ENCODE measurements at places on chromosomes 4 and X. TPM values are rescaled to one million over a fixed set of nuclear protein-coding genes. Genes with fewer than 3 reads are reported as not detected.

GRCh38 chr4:185546335-185546734, 11.0 kb upstream of the PDLIM3 start:
- DNase-seq: no peak

- no peak for DNase-seq
These were observed 34.6 kb downstream of the UGT2A3 start for GRCh38 chr4:68917016-68917415.

DNA sequence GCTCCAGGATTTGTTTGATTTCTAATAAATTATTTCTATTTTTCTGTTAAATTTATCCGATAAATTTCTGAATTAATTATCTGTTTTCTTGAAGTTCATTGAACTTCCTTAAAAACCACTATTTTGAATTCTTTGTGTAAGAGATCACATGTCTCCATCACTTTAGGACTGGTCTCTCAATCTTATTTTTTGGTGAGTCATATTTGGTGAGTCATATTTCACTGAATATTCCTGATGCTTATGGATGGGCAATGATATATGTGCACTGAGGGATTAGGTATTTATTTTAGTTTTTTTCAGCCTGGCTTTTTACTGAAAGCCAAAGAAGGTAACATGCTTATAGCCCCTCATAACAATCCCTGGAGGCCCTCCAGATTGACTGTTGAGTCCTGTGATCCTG, 48.5 kb upstream of the IL15 start:
- no peak for DNase-seq

GRCh38 chr4:154307451-154307850, 184.1 kb downstream of the DCHS2 start:
- DNase-seq: no peak

DNA sequence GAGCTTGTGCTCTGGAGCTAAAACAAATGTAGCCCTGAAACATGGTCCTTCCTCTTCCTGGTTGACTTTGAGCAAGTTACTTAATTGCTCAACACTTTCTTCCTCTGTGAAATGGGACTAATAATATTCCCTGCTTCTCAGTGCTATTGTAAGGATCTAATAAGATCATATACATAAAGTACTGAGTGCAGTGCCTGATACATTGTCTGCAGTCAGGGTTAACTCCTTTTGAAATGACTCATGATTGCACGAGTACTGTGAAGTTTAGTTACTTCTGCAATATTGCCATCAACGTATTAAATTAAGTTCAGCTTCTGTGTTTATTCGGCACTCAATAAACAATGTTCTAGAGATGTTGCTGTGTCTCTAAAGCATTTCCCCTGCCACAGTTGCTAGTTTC, 91.8 kb upstream of the HPRT1 start:
- DNase-seq: no peak

- DNase-seq: no peak
These were observed 17.9 kb upstream of the ADRA2C start for GRCh38 chr4:3748136-3748898.

- no peak for DNase-seq
These were observed 71.6 kb upstream of the TET2 start for GRCh38 chr4:105075045-105075444.

- no peak for DNase-seq
These were observed 158.5 kb upstream of the HCCS start for GRCh38 chrX:10952619-10953018.

DNA sequence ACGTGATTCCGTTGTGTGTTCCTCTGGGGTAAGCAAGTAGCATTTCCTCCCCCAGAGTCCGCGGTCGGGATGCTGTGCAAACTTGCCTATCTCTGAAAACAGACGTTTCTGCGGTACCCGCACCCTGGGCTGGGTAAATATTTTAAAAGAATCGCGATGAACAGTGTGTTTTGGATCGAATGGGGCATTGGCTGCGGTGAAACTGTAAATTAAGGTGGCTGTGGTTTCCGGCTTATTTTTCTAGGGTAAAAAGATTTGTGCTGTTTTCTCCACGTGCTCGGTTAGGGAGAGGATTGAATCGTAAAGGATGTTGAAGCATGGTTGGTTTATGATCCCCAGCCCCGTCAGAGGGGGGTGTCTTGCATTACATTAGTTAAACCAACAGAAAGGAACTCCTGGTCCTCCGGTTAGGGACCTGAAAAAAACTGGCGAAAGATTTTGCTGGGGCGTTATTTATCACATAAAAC, 1.2 kb downstream of the HHIP start:
- no peak for DNase-seq

- no peak for DNase-seq
These were observed 39.3 kb downstream of the GATB start for GRCh38 chr4:151721466-151721865.

SNCA gene
- 79.8 TPM for total RNA-seq

DUX4 gene
- not detected for total RNA-seq

HPSE gene
- 3.5 TPM for total RNA-seq

Data from glomerular endothelial cell (primary cell).